PC-9 (cell line): ENCODE measurements at places on chromosomes 3 and 15. TPM values are rescaled to one million over a fixed set of nuclear protein-coding genes. Genes with fewer than 3 reads are reported as not detected.

GALNT15 gene
- not detected in 2 replicates for total RNA-seq

NDUFB4 gene
- total RNA-seq = 152 and 217 TPM in 2 replicates

DNA sequence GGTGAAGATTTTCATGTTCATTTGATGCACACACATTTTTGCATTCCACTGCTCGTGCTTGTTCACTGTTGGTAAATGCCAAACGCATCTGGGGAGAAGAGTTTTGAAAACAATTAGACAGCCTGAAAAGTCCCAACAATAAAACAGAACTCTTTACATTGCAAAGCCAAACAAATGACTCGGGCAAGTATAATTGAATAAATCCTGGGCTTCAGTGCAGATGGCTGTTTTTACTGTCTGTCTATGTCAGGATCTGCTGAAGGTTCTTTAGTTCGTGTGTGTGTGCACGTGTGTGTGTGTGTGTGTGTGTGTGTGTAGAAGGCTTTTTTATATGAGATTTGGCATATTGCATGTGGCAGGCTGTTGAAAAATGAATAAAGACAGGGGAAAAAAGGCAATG, 277.5 kb upstream of the CDIN1 start:
- no peak for DNase-seq

C3orf20 gene
- not detected in 2 replicates for total RNA-seq

DNA sequence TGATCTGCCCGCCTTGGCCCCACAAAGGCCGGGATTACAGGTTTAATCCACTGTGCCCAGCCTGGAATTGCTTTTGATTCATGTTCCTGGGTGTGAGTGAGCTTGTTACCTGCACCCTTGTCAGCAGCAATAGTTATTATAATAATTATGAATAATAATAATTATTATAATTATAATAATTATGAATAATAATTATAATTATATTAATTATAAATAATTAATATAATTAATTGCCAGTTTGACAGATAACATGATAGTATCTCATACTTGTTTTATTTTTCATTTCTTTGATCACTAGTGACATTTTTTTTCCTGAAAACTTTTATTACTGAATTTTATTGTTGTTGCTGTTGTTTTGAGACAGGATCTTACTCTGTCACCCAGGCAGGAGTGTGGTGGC, 21.1 kb upstream of the TRAK1 start:
- no peak for DNase-seq

RBPMS2 gene
- total RNA-seq = 4.1 and 5.3 TPM in 2 replicates

- no peak for DNase-seq
Measured at GRCh38 chr3:1272546-1273265, 179.9 kb downstream of the CNTN6 start.

DNA sequence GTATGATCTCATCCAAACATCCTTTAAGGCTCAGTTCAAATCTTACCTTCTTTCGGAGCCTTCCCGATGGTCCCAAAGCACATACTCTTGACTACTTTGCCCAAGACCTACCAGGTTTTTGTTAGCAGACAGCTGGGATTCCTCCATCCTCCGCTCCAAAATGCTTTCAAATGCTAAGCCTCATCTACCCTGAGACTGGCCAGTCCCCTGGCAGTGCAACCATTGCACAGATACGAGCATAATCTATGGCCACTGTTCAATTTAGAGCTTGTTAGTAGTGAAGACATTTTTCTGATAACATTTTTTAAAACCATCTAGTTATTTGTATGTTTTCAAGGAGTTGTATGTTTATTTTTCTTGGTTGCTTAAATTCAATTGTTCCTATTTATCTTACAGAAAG, 264.4 kb upstream of the NR2F2 start:
- DNase-seq = no peak

DNA sequence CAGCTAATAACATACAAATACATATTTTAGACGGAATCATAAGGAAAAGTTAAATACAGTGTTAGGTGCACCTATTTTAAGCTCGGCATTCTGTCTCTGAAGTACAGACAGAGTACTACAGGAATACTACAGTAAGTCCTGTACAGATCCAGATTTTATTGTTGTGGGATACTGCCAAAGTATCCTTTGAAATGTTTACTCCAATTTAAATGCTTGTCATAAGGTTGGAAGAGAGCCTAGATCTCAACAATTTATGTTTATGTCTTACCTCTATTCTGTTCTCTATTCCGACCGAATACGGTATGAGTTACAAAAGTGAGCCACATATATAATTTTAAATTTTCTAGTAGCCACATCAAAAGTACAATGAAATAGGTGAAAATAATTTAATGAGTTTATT, 25.3 kb downstream of the PLD1 start:
- no peak for DNase-seq

FGD5 gene
- total RNA-seq = not detected in 2 replicates
